ENCODE measurements at places on chromosomes 13 and 19. TPM values are rescaled to one million over a fixed set of nuclear protein-coding genes. Genes with fewer than 3 reads are reported as not detected.

Gene ZNF264
- 25.0 TPM for total RNA-seq

Gene COX7A1
- total RNA-seq, result 33.1 TPM

DNA sequence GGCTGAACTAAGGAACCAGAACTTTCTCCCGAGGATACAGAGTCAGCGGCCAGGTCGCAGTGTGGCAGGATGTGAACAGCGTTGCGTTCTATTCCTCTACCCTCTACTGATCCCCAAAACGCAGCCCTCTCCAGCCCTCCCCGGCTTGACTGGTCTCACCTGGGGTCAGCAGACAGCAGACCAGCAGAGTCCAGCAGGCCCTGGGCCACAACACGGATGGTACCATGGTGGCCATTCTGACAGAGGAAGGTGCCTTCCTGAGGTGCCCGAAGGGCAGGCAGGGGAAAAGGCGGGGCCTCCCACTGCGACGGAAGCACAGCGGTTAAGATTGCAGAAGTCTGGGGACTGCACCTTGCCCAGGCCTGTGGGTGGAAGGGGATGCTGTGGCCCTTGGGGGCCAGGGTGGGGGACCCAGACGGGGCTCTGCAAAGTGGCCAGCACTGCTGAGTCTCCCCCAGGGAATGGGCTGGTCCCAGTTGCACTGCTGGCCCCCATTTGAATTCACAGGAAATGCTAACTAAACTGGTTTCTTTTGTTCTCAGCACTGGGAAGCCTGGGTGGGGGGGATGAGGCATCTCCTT is at the start of gene ICAM3:
Gene ICAM3, minus strand, starts transcription at position 245 of the 581 bp plus-strand sequence. Its CDS starts 10 bp downstream, at position 235.
- DNase-seq, result no peak

GRCh38 chr13:46288570-46289259 is 77.0 kb downstream of the LRRC63 start:
- DNase-seq, result no peak

DNA sequence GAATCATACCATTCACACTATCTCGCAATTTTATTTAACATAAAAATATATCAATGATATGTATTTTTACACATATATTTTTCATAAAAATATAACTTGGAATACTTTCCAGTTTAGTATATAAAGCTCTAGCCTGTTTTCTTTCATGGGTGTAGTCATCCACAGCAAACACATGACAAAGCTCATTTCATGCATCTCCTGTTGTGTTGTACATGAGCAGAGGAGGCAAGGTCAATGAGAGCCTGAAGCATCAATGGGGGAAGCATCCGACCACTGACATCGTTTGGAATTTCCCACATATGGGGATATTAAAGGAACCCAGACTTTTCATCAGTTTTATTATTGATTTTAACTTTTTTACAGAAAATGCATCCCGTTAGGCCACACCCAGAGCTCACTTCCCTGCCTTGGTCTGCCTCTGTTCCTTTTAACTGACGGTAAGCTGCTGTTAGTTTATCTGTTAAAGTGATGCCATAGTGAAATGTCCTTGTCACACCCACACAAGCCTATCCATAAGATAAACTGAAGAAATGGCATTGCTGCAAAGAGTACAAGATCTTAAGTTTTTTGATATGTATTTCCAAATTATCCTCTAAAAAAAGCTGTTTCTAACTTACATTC is 44.0 kb downstream of the MIPEP start:
- no peak for DNase-seq

DNA sequence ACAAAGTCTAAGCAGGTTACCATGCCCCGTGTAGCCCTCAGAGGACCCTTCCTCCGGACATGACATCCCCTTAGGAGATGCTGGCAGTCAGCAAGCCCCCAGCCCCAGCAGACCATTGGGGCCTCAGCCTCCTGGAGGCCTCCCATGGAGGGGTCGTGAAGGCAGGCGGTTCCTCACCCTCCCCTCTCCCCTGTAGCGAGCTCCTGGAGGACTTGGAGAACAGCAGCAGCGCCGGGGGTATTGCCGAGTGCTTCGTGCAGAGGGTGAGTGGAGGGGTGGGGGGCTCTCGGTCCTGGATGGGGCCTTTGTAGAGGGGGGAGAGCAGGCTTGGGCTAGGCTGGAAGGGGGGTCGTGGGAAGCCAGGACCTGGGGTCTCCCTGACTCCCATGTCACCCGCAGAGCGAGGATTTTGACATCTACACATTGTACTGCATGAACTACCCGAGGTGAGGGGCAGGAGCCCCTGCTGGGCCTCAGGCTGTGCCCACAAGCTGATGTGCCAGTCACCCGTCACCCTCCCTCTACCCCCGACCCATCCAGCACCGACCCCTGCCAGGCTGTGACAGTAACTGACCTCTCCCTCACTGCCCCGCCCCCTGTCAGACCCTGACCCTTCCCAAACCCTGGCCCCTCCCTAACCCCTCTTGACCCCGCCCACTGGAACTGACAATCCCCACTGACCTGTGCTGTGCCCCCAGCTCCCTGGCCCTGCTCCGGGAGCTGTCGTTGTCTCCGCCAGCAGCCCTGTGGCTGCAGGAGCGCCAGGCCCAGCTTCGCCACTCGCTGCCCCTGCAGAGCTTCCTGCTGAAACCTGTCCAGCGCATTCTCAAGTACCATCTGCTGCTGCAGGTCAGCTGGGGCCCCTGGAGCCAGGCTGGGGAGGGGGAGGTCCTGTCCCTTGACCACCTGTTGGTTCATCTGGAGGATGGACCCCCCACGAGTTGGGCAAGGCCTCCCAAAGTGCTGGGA is 4.0 kb downstream of the PLEKHG2 start:
- DNase-seq, result no peak

GRCh38 chr13:40596484-40596883 is 70.0 kb downstream of the FOXO1 start:
- DNase-seq, result no peak

GRCh38 chr19:32669310-32669709 is 5.7 kb downstream of the ANKRD27 start:
- DNase-seq, result no peak

DNA sequence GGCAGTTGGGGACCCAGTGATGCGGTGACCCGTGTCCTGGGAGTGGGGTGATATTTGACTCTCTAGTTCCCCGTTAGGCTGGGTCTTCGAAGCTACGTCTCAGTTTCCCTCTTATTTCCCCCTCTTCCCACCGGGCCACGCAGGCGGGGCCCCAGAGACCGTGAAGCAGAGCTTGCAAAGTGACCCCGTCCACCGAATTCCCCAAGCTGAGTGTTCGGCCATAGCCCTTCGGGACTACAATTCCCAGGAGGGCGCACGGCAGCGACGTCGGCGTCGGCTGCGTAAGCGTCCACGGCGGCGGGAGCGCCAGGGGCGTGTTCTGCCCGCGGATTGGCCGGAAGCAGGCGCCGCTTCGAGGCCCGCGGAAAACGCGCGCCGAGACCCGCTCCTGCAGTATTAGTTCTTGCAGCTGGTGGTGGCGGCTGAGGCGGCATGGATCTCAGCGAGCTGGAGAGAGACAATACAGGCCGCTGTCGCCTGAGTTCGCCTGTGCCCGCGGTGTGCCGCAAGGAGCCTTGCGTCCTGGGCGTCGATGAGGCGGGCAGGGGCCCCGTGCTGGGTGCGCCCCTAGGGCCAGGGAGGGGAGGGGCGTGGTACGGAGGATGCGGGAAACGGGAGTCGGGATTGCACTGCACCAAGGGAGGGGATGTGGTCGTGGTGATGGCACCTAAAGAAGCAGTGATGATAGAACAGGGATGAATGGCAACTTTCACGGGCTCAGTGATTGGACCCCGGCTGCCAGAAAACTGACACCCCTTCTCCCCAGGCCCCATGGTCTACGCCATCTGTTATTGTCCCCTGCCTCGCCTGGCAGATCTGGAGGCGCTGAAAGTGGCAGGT is at the start of gene RNASEH2A:
Gene RNASEH2A, plus strand, starts transcription at position 343 of the 840 bp plus-strand sequence. Its CDS starts 90 bp downstream, at position 433.
- DNase-seq, result peak; percentile 87

DNA sequence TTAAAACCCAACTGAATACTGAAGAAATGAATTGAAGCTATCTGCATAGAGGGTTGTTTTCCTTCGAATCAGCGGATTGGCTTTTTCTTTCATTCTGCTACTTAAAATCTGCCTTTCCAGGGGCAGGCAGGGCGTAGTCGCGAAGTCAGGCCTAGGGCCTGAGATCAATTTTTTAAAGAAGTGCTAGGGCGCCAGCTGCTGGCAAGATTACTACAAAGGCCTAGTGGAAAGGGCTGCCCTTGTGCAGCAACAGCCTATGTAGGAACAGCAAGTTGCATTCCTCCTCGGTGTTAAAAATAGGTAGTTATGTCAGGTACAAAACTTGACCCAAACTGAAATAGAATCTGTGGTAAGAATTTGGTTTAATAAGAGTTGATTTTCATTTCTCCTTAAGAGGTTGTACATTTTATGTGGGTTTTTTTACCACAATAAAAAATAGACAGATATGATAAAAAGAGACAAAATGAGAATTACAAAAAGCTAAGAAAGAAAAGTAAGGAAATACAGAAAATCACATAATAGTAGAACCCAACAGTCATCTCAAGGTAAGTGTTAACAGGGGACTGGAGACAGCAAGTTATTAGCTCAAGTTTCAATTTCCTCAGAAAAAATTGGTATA is 9.5 kb upstream of the URAD start:
- DNase-seq, result no peak

GRCh38 chr13:66655847-66656454 is 574.2 kb downstream of the PCDH9 start:
- DNase-seq, result no peak

GRCh38 chr13:54875111-54875510 is 1846.5 kb downstream of the OLFM4 start:
- DNase-seq, result no peak
